ENCODE measurements at places on chromosomes 4 and X. TPM values are rescaled to one million over a fixed set of nuclear protein-coding genes. Genes with fewer than 3 reads are reported as not detected.
A peak's percentile ranks its signal among the peaks of the same experiment; 100 is the strongest.

GRCh38 chrX:39869846-39870601 is 227.7 kb downstream of the BCOR start:
- no peak for DNase-seq

The NKX3-2 gene
- total RNA-seq: 1.7 TPM

The SMAD1 gene
- total RNA-seq: 8.8 TPM

- DNase-seq: no peak
Observed at GRCh38 chrX:148722966-148723365, 222.5 kb downstream of the AFF2 start.

DNA sequence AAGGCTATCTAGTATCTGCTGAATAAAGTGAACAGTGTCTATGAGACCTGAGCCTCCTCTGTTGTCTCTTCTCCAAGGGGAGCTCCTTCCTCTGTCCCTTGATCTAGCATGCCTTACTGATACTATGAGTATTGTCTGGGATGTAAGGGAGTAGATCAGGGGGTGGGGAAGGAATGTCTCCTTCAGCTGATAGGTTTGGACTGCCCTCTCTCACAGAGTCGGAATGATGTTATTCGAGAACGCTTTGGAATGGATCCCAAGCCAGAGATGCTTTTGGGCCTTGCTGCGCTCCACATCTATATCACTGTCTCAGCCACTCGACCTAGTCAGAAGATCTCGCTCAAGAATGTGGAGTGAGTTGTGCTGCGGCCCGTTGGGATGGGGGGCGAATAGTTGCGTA is 68.3 kb upstream of the PRPS1 start:
- no peak for DNase-seq

The ERCC6L gene
- total RNA-seq: 5.8 TPM

DNA sequence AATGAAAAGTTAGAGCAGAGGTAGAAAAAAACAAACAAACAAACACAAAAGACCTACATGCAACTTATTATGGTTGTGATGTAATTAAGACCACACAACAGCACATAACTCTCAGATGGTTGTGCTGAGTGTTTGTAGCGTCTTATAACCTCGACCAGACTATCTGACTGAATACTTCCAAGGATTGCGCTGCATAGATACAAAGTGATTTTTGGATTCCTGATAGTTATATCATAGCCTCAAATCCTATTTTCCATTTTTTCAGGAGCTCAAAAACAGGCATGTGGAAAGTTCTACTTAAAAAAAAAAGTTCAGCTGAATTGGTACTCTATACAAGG is 236.1 kb downstream of the SPRY1 start:
- DNase-seq: no peak

- no peak for DNase-seq
Observed at GRCh38 chr4:102586644-102587021, 85.5 kb downstream of the NFKB1 start.

- no peak for DNase-seq
Observed at GRCh38 chr4:54940996-54941865, 184.2 kb downstream of the KDR start.

DNA sequence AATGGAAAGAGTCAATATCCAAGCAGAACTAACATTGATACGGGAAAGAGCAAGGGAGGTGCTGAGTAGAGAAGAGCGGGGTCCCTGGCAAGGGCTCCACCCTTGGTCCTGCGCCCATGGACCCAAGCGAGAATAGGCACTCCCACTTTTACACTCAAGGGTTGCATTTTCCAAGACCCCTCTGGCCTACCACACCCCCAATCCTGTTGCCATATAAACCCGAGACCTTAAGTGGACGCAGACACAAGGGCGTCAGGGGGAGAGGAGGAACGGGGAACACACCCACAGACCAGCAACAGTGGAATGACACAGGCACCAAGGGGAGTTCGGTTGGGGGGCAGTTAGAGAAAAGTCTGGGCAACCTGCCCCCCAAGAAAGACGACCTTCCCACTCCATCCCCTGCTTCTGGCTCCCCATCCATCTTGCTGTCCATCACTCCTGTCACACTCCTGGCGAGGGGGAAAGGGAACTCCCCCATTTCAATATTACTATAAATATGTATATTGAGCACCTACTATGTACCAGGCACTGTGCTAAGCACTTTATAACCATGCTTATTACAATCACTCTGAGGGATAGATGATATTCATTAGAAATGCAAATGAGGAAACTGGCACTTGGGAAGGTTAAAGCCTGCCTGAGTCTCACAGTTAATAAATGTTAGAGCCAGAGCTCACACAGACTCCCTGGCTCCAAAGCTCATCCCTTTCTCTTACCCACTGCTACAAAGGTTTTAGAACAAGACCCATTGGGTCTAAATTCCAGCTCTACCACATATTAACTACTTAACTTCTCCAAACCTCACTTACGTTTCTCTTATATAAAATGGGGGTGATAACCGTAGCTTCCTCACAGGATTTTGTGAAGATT is 51.7 kb downstream of the SCD5 start:
- DNase-seq: no peak

DNA sequence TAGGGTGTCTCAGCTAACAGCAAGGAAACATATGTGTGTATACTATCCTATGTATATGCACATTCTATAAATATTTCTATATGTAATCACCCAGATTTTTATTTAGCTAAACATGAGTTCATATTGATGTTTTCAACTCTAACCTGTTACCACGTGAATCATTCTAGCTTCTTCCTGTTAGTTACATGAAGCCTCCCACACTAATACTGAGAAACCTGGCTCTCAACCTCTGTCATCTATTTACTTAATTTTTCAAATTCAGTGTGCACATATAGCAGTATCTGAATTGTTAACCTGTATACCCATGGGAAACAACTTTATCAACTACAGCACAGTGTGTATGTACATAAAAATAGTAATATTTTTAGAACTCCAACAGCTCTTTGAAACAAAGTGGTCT is 57.3 kb downstream of the KLF8 start:
- no peak for DNase-seq

The PCSK1N gene
- total RNA-seq: 35.2 TPM

The CASP6 gene
- 9.4 TPM for total RNA-seq

DNA sequence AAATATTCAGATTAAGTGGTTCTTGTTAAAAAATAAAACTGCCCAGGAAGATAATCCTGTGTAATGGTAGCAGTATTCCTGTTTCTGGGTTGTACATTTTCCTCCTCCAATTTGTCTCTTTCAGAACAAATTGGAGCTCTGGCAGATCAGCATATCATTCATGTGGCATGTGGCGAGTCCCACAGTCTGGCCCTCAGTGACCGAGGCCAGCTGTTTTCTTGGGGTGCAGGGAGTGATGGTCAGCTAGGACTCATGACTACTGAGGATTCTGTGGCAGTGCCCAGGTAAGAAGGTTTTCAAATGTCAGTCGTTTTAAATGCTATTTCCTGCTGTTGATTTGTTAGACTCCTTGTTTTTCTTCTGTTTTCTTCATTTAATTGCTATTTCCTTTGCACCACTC is 47.9 kb downstream of the NAP1L5 start:
- DNase-seq: no peak

GRCh38 chrX:130419263-130419662 is 17.5 kb downstream of the RBMX2 start:
- no peak for DNase-seq

- DNase-seq: no peak
Observed at GRCh38 chr4:6308899-6309643, 39.4 kb downstream of the WFS1 start.

DNA sequence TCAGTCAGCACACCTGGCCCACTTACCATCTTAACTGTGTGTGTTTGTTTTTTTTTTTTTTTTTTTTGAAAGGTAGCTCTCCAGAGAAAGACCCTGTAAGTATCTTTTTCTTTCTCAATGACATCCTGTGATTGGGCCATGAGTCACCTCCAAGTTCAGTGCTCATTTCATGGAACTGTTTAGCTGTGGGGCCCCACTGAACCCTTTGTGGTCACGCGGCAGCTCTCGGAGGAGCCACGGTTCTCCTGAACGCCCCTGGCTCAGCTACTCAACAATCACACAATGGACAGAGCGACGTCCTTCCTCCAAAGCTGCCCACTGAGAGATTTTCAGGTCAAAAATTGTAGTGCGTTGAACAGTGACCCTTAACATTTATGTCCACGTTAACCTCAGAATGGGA is 14.2 kb upstream of the IL3RA start:
- no peak for DNase-seq

The SSX4B gene
- 0.42 TPM for total RNA-seq

DNA sequence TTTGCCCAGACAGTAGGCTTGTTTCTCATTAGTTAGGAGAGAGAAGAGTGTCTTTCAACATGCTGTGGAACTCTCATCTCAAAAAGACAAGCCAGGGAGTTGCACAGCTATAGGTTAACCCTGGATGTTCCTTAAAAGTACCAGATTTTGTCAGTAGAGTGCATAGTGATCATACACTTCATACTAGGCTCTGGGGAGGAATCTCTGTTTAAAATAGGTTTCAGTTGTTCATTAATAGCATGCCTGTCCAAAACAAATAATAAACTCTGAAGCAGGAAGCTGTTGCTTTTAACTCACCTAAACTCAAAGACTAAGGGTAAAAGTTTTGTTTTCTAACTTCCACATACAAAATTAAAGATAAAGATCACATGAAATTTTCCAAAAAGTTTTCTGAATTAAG is 1948.4 kb downstream of the C4orf33 start:
- DNase-seq: no peak

- no peak for DNase-seq
Observed at GRCh38 chrX:38806875-38807621, 5.8 kb downstream of the MID1IP1 start.

DNA sequence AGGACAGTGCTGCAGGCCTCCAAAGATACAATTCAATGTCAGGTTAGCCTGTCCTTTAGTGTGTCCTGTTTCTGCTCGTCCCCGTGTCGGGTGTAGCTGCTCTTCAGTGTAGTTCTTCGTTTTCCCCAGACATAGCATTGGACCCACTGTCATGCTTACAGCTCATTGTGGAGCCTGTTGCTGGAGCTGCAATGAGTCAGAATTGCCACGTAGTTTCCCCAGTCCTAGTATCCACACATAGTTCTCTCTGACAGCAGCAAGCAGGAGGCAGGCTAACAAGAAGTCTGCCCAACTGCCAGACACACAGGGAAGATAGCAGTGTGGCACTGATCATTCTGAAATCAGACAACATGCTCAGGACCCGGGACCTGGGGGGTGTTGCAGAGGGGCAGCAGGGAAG is 49.2 kb downstream of the MOSPD2 start:
- DNase-seq: no peak

The CLIC2 gene
- 0.67 TPM for total RNA-seq

The DMP1 gene
- not detected for total RNA-seq

The MTNR1A gene
- total RNA-seq: not detected

The PYURF gene
- total RNA-seq: 142 TPM

The MAGED4B gene
- total RNA-seq: 32.1 TPM

- DNase-seq: peak; percentile 38
Observed at GRCh38 chr4:163679189-163679588, 184.7 kb downstream of the TMA16 start.

- DNase-seq: no peak
Observed at GRCh38 chr4:163588532-163588931, 94.0 kb downstream of the TMA16 start.

The SMIM10 gene
- 0.26 TPM for total RNA-seq

DNA sequence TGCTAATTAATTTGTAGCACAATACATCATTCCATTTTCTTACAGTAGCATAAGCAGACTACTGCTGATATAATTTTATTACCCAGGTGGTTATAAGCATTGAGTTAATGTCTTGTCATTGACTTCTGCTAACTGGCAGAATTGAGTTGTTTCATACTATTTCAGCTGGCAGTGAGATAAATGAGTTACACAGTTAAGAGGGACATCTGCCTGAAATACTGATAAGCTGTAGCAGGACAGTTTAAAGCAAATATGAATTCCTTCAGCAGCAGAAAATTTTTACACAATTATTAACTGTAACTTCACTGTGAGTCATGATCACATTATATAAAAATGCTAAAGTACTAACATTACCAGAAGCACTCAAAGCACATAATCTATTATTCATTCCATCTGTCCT is 326.8 kb downstream of the INPP4B start:
- DNase-seq: peak; percentile 54

The ADGRG2 gene
- not detected for total RNA-seq

DNA sequence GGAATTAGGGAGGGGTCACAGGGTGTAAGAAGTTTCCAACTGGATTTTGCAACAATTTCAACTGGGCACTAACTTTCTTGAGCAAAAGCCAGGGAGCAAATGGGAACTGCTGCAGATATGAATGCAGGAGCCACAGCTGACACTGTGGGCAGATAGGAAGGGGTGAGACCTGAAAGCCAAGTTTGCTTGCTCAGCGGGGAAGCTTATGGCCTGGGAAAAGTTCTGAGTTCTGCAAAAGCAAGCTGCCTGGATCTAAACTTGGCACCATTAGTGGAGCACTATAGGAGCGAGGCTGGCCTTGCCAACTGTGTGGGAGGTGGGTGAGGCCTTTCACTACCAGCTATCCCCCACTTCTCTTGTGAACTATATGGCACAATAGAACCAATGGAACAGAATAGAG is 11.1 kb downstream of the CYSLTR1 start:
- DNase-seq: no peak

- peak; percentile 47 for DNase-seq
Observed at GRCh38 chr4:3783693-3784306, 17.6 kb downstream of the ADRA2C start.

The CSTF2 gene
- total RNA-seq: 29.7 TPM

The FAM184B gene
- total RNA-seq: not detected

Data from SK-MEL-5 (cell line).